ENCODE measurements at places on chromosomes 11 and 22.

GRCh38 chr11:65102142-65103095 lies 6.4 kb downstream of the VPS51 start:
- DNase-seq, result no peak

DNA sequence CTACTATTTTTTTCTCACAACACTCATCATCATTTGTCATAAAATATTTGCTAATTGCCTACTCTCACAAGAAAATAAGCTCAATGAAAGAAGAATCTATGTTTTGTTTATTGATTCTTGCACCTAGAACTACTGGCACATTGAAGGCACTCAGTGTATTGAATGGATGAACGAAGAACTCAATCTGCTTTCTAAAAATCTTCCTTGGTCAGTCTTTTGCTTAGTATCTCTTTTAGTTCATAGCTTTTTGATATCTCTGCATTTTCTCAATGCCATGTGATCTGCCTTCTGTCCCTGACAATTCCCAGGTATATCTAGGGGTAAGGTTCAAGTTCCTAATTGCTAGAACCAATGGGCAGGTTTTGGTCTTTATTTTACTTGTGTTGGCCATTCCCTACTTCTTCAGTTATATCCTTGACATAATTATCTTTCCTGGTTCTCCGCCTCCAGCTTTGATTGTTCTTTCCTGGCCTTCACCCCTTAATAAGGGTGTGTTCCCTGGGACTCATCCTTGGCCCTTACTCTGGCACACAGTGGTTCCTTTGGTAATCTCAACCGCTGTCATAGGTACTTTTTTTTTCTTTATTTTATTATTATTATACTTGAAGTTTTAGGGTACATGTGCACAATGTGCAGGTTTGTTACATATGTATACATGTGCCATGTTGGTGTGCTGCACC lies 96.4 kb downstream of the CCDC83 start:
- no peak for DNase-seq

DNA sequence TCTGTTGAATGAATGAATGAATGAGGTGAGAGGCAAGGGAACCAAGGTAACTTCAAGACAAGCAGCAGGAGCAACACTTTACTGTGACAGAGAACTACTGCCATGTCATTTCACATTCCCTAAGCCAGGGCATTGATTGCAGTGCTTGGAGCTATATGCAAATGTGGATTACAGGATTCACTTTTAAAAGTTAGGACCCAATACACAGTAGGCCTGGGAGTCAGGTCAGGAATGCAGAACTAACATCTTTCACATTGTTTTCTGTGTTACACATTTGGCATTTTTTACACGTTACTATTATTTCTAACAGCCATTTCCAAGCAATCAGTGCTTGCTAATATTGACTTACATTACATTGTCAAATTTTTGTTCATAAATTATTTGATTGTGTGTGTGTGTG lies 26.2 kb upstream of the ME3 start:
- no peak for DNase-seq

GRCh38 chr11:117084992-117085391 lies 13.2 kb downstream of the SIK3 start:
- DNase-seq, result peak; percentile 34

GRCh38 chr11:72523991-72524390 lies 89.7 kb upstream of the CLPB start:
- no peak for DNase-seq
